Omental fat pad (tissue), 4 donors: ENCODE measurements at places on chromosomes 7 and 10. TPM values are rescaled to one million over a fixed set of nuclear protein-coding genes. Genes with fewer than 3 reads are reported as not detected.

- no peak for DNase-seq
These were observed 7.2 kb downstream of the TNS3 start for GRCh38 chr7:47574482-47575329.

- DNase-seq, result peak; percentile 52
These were observed 167.8 kb upstream of the EEPD1 start for GRCh38 chr7:35985126-35985754.

GRCh38 chr10:9038146-9038714, 983.7 kb downstream of the GATA3 start:
- DNase-seq, result no peak

DNA sequence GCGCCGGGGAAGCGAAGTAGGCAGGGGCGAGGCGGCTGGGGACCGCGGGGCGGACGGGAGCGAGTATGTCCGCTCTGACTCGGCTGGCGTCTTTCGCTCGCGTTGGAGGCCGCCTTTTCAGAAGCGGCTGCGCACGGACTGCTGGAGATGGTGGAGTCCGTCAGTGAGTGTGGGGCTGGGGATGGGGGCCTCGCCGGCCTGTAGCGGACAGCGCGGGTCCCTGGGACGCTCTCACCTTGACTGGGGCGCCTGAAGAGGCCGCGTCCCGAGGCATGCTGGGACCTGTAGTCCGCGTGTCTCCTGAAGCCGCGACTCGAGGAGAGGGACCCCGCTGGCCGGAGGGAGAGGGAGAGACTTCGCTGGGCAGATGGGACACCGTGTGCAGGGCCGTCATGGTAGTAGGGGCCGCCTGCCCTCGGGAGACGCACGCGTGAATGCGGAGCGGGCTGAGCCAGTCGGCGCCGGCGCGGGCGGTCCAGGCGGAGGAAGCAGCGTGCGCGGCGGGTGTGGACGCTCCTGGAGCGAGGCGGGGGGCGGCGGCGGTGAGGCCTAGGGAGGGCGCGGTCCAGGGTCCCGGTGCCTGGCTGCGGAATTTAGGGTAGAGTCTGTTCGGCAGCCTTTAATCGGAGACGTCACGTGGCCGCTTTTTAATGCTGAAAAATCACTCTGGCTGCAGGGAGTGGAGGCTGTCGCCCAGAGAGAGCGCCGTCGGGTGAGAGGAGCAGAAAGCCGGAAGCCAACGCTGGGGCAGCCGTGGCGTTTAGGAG, at the start of gene NDUFB2:
TSS of gene NDUFB2 (plus strand) at position 29 of the 767 bp plus-strand sequence. CDS start at position 66, 37 bp downstream.
- DNase-seq, result no peak

- DNase-seq, result no peak
These were observed 157.1 kb upstream of the RHEB start for GRCh38 chr7:151676759-151677158.

GRCh38 chr7:5064391-5065106, 18.9 kb downstream of the RBAK start:
- DNase-seq, result no peak

DNA sequence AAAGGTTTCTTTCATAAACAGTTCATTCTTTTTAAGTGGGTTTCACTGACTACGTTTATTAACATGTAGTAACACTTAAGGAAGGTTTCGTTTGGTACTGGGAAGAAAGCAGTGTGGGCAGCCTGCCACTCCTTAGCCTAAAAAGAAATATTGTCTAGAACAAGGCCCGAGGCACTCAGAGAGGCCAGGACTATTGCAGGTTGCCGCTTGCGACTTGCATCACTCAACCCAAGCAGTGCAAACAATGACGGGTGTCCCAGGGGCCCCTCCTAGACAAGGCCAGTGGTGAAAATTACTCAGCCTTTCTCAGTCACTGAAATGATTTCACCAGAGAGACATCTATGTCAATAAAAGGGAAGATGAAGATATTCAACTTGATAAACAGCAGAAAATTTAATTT, 243.9 kb downstream of the SNX13 start:
- DNase-seq, result no peak

DNA sequence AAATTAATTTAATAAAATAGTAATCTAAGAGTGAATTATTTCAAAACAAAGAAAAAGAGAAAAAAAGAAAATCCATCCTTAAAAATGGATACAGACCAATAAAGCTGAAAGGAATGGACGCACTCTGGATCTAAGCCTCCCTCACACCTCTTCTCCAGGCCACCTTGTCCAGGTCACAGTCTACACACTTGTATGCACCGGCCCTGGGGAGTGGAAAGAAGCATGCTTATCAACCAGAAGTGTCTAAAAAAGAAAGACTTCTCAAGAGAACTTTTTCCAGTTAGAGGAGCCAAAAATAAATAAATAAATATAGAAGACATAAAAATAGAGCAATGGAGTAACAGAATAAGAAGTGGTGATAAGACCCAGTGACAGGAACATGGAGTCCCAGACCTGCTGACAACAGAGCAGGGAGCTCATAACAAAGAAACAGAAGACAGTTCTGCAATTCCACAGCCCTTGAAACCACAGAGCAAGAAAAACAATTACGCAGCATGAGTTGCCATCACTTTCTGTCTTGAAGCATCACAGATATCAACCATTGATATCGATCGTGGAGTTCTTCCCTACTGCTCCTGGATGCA, 311.7 kb upstream of the NFE2L3 start:
- DNase-seq, result no peak

DNA sequence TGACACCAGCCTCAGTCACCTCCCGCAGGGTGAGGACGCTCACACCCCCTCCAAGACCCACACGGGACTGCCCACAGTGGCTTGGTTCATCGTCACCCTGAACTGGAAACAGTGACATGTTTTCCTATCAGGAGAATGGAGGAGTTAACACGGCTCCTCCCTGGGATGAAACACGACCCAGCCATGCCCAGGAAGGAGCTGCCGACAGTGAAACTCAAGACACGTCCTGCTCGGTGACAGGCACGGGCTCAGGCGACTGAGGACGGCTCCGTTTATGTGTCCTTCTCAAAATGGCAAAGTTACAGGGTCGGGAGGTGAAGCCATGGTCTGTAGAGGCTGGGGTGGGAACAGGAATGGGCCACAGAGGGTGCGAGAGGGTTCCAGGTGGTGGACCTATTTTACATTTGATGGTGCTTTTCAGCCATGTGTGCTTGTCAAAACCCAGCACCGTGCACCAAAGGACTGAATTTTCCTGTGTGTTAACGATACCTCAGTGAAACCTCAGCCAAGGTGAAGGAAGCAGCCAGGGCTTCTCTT, 272.4 kb downstream of the ADARB2 start:
- no peak for DNase-seq

GRCh38 chr10:32556783-32557395, 110.9 kb downstream of the CCDC7 start:
- DNase-seq, result no peak

- DNase-seq, result no peak
These were observed 325.7 kb upstream of the MKI67 start for GRCh38 chr10:128451879-128452278.

DNA sequence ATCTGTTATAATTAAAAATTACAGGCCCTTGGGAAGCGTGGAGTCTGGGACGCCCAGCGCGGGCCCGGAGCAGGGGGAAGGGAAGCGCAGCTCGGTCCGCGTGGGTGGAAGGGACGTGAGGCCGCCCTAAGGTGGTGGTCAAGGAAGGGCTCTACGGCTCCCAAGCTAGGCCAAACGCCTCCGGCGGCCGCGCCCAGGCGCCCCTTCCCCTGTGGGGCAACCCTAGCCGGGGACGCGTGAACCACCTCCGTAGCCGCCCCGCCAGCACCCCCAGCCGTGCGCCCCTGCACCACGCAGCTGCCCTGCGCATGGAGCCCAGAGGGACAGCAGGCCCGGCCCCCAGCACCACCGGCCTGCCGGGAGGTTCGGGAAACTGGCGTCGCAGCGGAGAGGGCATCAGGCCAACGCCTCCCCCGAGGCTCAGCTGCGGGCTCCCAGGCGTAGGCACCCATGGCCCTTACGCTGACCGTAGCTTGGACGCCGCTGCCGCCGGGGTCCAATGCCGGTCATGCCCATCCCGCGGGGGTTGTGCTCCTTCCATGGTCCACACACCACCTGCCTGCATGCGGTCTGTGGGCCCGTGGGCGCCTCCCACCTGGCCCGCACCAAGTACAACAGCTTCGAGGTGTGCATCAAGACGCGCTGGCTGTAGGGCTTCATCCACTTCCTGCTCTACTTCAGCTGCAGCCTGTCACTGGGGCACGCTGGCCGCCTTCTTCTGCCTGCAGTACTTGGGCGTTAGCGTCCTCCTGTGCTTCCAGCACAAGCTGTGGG, 166.7 kb downstream of the SEPTIN7 start:
- no peak for DNase-seq

GRCh38 chr7:4271716-4272015, 410.4 kb upstream of the FOXK1 start:
- no peak for DNase-seq

DNA sequence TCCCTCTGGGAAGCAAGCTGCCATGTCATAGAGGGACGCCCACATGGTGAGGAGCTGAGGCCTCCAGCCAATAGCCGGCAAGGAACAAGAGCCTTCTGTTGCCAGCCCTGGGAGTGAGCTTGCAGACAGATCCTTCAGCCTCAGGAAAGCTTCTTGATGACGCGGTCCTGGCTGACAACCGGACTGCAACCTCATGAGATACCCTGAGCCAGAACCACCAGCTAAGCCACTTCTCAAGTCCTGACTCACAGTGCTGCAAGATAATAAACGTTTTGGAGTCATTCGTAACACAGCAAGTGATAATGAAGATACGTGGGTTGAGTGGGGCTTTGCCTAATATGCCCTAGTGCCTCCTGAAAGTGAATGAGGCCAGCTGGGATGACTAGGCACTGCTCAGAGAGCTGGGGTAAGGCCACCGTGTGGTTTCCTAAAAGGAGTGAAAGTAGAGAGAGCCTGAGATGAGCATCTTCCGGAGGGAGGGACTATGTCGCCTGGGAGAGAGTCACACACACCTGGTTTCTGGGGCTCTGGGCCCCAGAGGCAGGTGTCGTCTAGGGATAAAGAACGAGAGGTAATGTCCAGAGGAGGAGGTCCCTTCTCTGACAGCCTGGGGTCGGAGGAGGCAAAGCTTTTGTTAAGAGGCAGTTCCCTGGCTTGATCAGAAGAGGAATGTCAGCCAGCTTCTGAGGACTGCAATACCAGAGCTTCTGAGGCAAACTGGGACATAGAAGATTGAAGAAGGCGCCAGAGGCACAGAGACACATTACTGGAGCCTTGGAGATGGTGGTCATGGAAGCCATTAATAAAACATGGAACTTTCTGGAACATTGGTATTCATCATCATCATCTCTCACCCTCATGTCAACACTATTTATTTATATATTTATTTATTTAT, 53.6 kb downstream of the PYROXD2 start:
- DNase-seq, result peak; percentile 63

DNA sequence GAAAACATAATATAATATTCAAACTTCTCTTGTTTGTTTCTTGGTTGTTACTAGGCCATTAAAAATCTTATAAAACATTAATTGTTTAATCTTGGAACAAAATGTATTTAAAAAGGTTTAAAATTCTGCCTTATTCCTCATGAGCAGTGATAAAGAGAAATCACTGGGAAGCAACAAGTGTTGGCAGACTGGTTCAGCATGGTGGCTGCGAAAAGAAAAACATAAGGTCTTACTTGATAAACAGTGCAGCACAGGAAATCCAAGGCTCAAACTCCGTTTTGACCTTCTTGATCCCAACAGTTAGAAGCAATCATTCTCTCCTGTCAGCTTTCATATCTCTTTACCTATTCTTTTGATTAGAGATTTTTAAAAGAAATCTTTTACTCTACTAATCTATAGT, 530.8 kb downstream of the CNTNAP2 start:
- DNase-seq, result no peak

The GPR26 gene
- total RNA-seq, result not detected

The AFAP1L2 gene
- total RNA-seq, result 4.7 TPM

The INSIG1 gene
- 89.5 TPM for total RNA-seq
